ENCODE measurements at places on chromosomes 2 and 18. TPM values are rescaled to one million over a fixed set of nuclear protein-coding genes. Genes with fewer than 3 reads are reported as not detected.

The GLI2 gene
- total RNA-seq, result under 0.01 TPM

The BCL2 gene
- 2.6 TPM for total RNA-seq

The ABHD3 gene
- 6.7 TPM for total RNA-seq

The SLC11A1 gene
- 1.4 TPM for total RNA-seq

The ABCG5 gene
- total RNA-seq, result not detected

The ANKRD30BL gene
- under 0.01 TPM for total RNA-seq

The KIF1A gene
- total RNA-seq, result not detected

The CNRIP1 gene
- total RNA-seq, result 0.96 TPM

The PDE1A gene
- total RNA-seq, result 0.64 TPM

The CDH7 gene
- under 0.01 TPM for total RNA-seq

The MCM6 gene
- 5.1 TPM for total RNA-seq

The MEP1B gene
- not detected for total RNA-seq

The ITGA6 gene
- 471 TPM for total RNA-seq

The COLEC11 gene
- not detected for total RNA-seq

The STAMBP gene
- 41.9 TPM for total RNA-seq

The C1QL2 gene
- total RNA-seq, result not detected

The SLC9A4 gene
- total RNA-seq, result 2.7 TPM

The RBKS gene
- 1.1 TPM for total RNA-seq

The LRRFIP1 gene
- total RNA-seq, result 94.6 TPM

The GCG gene
- total RNA-seq, result not detected

The ADD2 gene
- not detected for total RNA-seq

The PLGLB1 gene
- 2.3 TPM for total RNA-seq

The RBMS1 gene
- total RNA-seq, result 51.3 TPM

The LCT gene
- not detected for total RNA-seq

The CCDC85A gene
- not detected for total RNA-seq
